ENCODE measurements at places on chromosomes 2 and 18.

DNA sequence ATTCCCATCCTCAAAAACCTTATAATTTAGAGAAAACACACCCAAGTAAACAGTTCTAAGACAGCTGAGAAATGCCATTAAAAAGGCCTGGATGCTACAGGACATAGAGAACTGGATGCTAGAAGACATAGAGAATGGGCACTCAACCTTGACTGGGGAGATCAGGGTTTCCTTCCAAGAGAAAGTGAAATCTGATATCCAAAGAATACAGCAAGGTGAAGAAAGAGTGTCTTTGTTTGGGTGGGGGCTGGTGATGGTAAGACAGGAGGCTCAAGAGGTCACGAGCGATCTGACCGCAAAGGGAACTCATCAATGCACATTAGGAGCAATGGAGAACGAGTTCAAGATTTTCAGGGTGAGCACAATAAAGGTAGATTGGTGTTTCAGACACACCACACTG, 31.6 kb downstream of the EPB41L3 start:
- DNase-seq, result no peak

DNA sequence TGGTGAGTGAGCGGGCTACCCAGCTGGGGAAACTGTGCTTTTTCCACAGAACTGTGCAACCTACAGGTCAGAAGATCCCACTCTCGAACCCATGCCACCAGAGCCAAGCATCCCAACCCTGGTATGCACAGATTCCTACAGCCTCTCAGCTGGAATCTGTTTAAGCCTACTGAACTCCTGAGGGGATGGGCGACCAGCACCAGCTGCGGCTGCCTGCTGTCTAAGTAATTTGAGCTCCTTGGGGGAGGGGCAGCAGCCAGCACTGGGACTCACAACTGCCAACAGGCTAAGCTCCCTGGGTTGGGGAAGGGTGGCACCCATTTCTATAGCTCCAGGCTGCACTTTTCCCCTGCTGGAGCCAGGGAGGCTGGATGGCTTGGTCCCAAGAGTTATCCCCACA, 11.8 kb downstream of the CYP27C1 start:
- no peak for DNase-seq

- no peak for DNase-seq
Observed at GRCh38 chr18:39753178-39753577, 2187.6 kb upstream of the CELF4 start.

DNA sequence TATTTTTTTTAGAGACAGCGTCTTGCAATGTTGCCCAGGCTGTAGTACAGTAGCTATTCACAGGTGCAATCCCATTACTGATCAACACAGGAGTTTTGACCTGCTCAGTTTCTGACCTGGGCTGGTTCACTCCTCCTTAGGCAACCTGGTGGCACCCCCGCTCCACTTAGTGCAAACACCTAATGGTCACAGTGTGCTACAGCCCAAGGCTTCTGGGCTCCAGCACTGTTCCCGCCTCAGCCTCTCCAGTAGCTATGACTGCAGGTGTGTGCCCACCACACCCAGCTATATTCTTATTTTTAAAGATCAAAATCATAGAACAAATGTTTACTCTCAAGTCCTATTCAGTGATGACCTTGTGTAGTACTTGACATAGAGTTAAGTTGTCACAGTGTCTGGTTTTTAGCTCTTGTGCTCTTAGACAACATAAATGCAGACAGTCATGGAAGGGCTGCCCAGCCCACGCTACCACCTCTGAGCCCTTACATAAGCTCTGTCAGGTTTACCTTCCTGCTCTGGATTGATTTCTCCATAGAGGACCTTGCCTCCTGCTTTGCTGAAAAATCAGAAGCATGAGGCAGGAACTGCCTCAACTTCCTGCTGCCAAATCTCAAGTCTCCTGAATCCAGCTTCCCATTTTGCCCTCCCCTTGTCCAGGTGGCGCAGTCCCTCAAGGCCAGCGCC, 82.2 kb upstream of the SLC1A4 start:
- DNase-seq, result no peak

GRCh38 chr18:58046794-58047555, 2.9 kb downstream of the NEDD4L start:
- no peak for DNase-seq

DNA sequence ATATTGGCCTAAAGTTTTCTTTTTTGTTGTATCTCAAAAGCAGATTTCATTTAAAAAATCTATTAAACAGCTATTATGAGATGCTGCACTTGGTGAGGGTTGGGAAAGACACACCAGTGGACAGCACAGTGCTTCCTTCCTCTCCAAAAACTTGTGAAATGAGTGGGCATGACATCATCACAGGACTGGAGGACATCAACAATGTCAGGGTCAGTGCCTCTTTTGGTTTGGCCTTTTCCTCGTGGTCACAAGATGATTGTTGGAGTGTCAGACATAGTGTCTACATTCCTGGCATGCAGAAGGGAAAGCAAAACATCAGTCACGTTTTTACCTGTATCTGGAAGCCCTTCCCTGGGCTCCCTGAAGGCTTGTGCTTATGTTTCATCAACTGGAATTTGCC, 49.6 kb downstream of the IL1R2 start:
- DNase-seq, result no peak

- DNase-seq, result no peak
Observed at GRCh38 chr2:28360718-28361293, 31.9 kb upstream of the FOSL2 start.

DNA sequence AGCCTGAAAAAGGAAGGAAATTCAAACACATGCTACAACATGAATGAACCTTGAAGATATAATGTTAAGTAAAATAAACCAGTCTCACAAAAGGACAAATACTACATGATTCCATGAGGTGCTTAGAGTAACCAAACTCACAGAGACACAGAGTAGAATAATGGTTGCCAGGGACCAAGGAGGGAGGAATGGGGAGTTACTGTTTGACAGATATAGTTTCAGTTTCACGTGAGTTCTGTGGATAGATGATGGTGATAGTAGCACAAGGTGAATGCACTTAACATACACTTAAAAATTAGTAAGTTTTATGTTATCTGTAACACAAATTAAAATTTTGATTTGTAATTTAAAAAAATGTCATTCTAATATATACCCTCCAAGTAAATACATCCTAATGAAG, 106.9 kb upstream of the ACVR1C start:
- no peak for DNase-seq

DNA sequence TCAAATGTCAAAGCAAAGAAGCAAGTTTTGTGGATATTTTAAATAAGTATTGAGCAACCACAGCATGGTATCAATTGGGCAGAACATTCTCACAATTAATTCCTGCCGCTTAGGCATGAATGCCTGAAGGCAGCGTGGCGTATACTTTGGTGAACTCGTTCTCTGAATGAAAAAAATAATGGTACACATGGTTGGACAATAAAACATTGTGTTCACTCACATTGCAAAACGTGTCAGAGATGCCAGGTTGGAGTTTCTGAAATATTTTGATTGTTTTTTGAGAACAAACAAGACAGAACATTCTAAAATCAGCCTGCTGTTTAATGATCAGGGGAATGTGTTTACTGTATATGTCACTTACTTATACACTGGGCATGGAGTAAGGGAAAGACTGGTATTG, 254.2 kb downstream of the CDH2 start:
- no peak for DNase-seq

DNA sequence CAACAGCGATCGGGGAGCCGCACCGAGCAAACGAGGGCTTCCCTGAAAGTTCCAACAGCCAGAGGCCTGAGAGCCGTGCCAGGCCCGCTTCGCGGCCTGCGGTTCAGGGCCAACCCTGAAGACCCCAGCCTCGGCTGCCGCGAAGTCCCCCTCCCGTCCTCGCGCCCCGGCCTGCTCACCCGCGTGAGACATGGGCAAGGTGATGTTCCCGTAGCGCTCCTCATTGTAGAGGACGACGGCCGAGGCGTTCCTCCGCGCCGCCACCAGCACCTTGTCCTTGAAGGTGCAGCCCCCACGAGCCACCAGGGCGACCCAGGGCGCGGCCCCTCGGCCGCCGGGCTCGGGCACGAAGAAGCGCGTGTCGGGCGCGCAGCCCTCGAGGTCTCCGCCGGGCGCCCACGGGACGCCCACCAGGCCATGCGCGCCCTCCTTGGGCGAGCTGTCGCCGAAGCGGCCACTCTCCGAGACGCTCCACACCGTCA, 510 bp downstream of the RNF149 start:
- peak; percentile 22 for DNase-seq

DNA sequence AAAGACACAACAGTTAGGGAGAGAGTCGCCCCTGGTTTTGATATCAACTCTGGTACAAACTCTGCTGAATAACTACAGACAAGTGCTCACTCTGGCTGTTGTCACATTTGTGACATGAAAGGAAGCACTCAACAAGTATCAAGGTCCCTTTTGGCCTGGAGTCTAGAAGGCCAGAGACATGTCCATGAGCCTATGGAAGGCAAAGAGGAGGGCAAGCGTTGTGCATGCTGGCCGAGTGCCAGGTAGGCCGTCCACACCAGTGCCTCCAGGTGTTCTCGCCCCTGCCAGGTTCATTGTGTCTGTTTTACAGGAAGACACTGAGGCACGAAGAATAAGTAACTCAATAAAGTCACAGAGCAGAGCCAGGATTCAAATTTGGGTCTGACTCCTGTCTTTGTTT, 21.1 kb downstream of the ILKAP start:
- DNase-seq, result no peak

DNA sequence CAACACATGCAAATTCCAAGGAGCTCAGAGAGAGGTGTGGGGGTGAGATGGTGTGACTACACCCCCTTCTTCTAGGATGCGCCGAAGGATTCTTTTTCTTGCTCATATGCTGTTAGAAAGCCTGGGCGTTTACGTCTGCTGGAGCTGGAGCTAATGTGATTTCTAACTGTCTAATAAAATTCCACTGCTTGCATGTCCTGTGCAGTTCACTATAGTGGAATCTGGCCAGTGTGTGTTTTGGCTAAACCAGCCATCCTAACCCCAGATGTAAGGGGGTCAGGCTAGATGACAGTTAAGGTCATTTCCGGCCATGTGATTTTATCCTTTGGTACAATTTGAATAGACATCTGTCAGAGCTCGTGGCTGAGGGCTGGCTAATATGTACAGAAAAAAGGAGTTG, 194.1 kb downstream of the PRKCE start:
- DNase-seq, result no peak

DNA sequence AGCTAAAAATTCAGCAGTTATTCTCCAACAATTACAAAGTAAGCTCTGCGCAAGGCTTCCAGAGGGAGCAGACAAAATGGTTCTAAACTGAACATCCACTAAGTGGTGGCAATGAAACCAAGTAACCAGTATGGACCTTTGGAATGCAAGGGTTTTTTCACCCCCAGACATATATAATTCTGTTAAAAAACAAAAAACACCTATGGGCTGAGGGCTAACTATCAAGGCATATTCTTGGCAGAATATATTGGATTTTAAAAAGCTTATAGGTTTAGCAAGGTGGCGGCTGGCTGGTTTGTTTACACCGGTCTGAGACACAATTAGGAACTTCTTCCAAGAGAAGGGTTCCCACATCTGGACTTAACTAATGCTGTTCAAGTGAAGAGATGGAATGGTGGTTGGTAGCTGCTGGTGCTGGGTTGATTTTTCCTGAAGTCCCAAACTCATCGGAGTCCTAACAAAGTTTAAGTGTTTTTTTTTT, 2.8 kb downstream of the ZFP36L2 start:
- no peak for DNase-seq

DNA sequence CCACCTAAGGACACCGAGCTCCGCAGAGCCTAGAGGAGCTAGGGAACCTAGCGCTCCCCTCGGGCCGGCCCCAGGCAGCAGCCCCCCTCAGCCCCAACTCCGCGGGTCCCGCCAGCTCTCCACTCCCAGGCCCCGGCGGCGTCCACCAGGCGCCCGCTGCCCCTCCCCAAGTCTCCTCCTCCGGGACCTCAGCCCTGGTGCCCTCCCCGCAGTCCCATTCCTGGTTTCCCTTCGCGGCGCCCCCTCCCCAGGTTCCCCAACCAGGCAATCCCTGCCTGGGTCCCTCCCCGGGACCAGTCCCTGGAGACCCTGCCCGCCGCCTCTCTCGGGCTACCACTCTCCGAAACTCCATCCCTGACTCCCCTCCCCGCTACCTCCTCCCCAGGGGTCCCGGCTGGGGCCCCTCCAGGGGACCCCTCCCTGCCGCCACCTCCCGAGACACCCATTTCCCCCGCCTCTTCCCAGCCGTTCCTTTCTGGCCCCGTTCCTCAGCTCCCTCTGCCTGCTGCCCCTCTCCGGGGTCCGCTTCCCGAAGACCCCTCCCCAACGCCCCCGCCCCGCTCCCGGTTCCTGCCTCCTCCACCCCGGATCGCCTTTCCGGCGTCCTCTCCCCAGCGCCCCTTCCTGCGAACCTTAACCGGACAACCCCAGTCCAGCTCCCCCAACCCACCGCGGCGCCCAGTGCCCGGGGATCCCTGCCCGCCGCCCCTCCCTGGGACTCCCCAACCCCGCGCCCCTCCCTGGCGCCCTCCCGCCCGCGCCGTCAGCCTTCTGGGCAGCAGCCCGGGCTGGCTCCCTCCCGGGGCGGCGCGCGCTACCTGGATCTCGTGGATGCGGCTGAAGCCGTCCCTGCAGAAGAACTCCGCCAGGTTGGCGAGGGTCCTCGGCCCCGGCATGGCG, 678 bp downstream of the CYP27C1 start:
- DNase-seq, result no peak

GRCh38 chr2:112339986-112340385, 64.6 kb downstream of the ZC3H6 start:
- DNase-seq, result no peak

DNA sequence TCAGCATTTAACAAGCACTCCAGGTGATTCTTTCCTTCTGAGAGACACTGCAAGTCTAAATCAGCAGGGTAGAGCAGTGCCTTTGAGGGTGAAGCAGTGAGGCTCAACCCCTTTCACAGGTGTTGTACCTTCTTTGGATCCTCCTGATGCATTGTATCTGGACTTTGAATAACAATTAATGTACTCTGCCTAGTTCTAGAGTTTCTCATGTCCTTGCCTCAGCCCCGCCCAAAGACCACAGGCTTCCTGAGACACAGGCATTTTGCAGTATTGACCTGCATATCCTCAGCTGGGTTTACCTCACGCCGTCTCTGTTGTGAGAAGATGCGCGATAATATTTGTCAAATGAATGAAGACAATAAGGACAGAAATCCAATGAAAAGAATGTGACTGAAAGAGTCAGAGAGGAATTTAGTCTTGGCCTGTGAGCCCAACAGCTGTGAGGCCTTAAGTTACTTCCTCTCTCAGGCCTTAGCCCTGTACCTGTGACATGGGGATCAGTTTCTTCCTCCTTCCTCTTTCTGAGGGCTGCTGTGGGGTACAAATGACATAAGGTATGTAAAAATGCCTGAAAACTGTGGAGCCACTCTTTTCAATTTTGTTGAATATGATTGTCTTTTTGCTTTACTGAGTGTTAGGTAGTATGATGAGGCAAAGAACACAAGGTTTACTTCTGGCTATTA, 43.7 kb downstream of the WIPF1 start:
- no peak for DNase-seq

DNA sequence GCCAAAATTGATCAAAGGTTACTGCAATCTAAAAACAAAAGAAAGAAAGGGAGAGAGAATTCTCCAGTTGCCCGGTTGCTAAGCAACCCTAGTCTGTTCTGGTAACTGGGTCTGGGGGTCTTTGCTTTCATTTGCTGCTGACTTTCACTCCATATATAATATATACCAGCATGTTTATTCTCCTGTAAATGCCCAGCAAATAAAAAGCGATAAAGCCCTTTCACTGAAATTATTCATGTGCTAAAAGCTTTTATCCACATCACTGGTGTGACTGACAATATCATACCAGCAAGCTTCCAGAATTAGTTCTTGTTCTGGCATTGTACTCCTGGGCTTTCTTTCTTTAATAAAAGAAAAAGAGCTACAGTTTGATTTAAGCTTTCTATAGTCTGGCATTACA, 75.5 kb upstream of the ST8SIA3 start:
- DNase-seq, result no peak

- no peak for DNase-seq
Observed at GRCh38 chr18:48417985-48418384, 8.8 kb upstream of the ZBTB7C start.

GRCh38 chr2:219274361-219274921, 4.7 kb upstream of the DNAJB2 start:
- DNase-seq, result no peak

All from activated CD4-positive, alpha-beta T cell treated with anti-CD3 and anti-CD28 coated beads, Interleukin-2, amount 50 U/mL, for 24 hours (primary cell).